Mononuclear cell (primary cell): ENCODE measurements at places on chromosomes 13 and 19. TPM values are rescaled to one million over a fixed set of nuclear protein-coding genes. Genes with fewer than 3 reads are reported as not detected.

The PODNL1 gene
- not detected for total RNA-seq

The NTF4 gene
- not detected for total RNA-seq

The MCEMP1 gene
- total RNA-seq, result 1.8 TPM

The SPACA4 gene
- not detected for total RNA-seq

The WDR88 gene
- not detected for total RNA-seq

The TIMM50 gene
- 17.1 TPM for total RNA-seq

The SYNE4 gene
- 0.10 TPM for total RNA-seq

The HSPB6 gene
- not detected for total RNA-seq

The ZNF581 gene
- 19.0 TPM for total RNA-seq

The VASP gene
- total RNA-seq, result 95.8 TPM

The CCNA1 gene
- not detected for total RNA-seq

The CYP2A7 gene
- not detected for total RNA-seq

The EFNA2 gene
- total RNA-seq, result not detected

The ELAVL3 gene
- total RNA-seq, result not detected

The DENND1C gene
- 23.9 TPM for total RNA-seq

The SIGLEC8 gene
- total RNA-seq, result not detected

The OR4F17 gene
- 0.10 TPM for total RNA-seq

The SIGLEC14 gene
- 28.4 TPM for total RNA-seq

The MAG gene
- not detected for total RNA-seq

The FREM2 gene
- not detected for total RNA-seq

The FOXO1 gene
- 80.6 TPM for total RNA-seq

The F10 gene
- not detected for total RNA-seq
